ENCODE measurements at places on chromosomes 11 and 22.

DNA sequence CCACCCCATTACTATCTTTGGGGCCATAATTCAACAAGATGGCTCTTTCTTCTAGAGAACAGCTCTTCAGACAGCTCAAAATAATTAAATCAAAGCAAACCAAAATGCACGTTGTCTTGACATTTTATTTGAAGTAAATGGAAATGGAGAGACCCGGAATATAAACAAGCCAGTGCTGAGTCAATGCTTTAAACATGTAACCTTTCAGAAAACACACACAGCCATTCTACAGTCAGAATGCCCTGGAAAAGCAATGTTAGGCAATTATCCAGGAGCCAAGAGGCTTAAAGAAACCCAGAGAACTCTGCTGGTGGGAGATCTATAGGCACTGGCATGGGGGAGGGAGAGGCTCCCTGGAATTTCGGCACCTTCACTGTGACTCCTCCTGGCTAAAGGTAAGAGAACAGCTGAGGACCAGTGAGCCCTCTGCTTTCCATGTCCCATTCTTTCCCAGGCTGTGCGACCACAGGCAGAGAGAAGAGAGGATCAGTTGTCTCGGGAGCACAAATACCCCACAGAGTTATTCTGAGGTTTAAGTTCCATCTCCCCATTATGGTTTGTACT lies 254.0 kb upstream of the CCDC90B start:
- no peak overlapping the region for H3K4me3 ChIP-seq
- no peaks in the 10 kb centered on the region for H3K36me3 ChIP-seq
- H3K27me3 ChIP-seq, result no peaks in the 10 kb centered on the region
- no peak for DNase-seq
- no peak overlapping the region for H3K27ac ChIP-seq

- no peak overlapping the region for H3K4me3 ChIP-seq
- H3K36me3 ChIP-seq, result no peaks in the 10 kb centered on the region
- no peaks in the 10 kb centered on the region for H3K27me3 ChIP-seq
- no peak for DNase-seq
- H3K27ac ChIP-seq, result no peak overlapping the region
Measured at GRCh38 chr22:17514084-17514483, 49.2 kb upstream of the SLC25A18 start.

DNA sequence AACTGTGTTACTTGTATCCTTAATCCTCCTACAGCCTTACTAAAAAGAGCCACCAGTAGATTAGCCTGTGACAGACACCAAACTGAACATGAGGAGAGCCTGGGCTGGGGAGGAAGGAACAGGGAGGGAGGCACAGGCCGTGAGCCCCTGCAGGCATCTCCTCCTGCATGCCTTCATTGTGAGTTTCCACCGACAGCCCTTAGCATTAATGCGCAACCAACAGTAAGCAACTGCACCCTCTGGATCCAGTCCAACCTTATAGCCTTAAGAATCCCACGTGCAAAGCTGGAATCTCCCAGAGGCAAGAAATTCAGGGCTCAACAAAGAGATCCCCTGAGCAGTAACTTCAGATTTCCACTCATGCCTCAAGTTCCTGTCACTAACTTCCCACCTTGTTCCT lies 84.6 kb downstream of the ETS1 start:
- H3K4me1 ChIP-seq, result peaks cover 15% of the 10 kb centered on the region
- H3K27me3 ChIP-seq, result no peaks in the 10 kb centered on the region
- no peaks in the 10 kb centered on the region for H3K36me3 ChIP-seq
- H3K4me3 ChIP-seq, result no peak overlapping the region
- H3K27ac ChIP-seq, result peak overlapping the region; percentile 39

DNA sequence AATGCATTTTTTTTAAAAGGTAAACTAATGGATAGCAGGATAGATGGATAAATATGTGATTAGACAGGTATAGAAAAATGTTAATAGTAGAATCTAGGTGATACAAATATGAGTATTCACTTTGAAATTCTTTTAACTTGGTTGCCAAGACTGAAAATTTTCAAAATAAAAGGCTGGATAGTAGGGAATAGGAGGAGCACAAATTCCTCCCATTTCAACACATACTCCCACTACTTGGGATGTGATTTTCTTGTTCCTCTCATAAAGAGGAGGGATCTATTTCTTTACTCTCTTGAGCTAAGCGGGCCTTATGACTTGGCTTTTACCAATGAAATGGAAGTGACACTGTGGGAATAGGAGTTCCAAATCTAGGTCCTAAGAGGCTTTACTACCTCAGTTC lies 35.9 kb downstream of the PIK3C2A start:
- no peaks in the 10 kb centered on the region for H3K4me1 ChIP-seq
- no peak for DNase-seq
- H3K27me3 ChIP-seq, result no peaks in the 10 kb centered on the region
- no peak overlapping the region for H3K4me3 ChIP-seq

GRCh38 chr11:21564095-21564494 lies 628.8 kb upstream of the ANO5 start:
- H3K4me3 ChIP-seq, result no peak overlapping the region
- no peak for DNase-seq
- H3K4me1 ChIP-seq, result no peaks in the 10 kb centered on the region
- H3K27me3 ChIP-seq, result no peaks in the 10 kb centered on the region
- no peaks in the 10 kb centered on the region for H3K36me3 ChIP-seq

Data from colonic mucosa (tissue), 4 donors.